ENCODE measurements at places on chromosomes 3 and 15.

DNA sequence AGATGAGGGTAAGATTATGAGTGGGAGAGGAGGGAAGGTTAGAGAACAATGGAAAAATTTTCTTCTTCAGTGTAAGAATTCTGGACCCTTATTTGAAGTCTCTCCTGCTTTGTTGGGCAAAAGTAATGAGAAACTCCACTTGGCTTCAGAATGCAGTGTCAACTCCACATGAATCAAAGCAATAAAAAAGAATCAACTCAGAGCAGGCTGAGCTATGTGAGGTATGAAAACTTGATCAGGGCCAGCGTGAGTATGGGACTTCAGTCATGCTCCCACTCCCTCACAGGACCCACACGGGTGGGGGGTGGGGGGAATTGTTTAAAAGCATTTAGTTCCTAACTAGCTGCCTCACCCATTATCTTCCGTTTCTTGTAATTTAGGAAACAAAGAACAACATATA is 502.2 kb downstream of the PDCD6IP start:
- no peak for DNase-seq

- no peak for DNase-seq
Measured at GRCh38 chr3:12633108-12633507, 30.8 kb downstream of the RAF1 start.

DNA sequence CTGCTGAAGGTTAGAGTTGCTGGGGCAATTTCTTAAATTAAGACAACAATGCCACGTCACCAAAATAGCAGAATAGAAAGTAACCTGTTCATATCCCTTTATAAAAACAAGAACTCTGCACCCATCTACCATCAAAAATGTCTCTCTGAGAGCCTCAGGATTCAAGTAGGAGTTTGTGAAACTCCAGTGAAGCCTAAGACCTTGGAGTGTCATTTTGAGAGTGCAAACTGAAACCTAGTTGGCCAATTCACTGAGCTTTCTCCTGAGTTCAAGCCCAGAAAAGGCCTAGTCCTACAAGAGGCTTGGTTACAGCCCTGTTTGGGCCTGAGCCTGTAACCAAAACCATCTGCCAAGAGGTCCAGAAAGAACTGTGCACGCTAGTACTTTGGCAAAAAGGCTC is 335.1 kb downstream of the EFHB start:
- DNase-seq, result no peak

- DNase-seq, result no peak
Measured at GRCh38 chr3:16885593-16886302, 993 bp downstream of the PLCL2 start.

DNA sequence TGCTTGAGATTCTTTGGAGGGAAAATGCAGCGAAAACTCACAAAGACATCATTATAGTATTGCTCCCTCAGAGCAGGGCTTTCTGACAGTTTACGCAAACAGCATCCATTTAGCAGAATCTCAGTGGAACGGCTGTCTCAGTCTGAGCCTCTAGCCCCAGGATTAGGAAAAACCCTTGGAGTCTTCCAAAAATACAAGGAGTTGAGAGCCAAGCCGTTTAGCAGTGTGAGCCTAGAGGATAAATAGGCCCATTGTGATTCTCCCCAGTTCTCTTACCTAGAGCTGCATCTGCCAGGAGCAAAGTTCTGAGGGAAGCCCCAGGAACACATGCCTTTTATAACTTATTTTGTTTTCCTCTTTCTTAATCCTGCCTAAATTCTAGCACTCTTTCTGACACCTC is 359.6 kb downstream of the NTRK3 start:
- no peak for DNase-seq

- DNase-seq, result no peak
Measured at GRCh38 chr15:59993950-59994401, 10.1 kb upstream of the FOXB1 start.

GRCh38 chr3:12878141-12878574 is 36.8 kb upstream of the RPL32 start:
- no peak for DNase-seq

- DNase-seq, result peak; percentile 78
Measured at GRCh38 chr15:80695911-80696661, 976 bp downstream of the ABHD17C start.

DNA sequence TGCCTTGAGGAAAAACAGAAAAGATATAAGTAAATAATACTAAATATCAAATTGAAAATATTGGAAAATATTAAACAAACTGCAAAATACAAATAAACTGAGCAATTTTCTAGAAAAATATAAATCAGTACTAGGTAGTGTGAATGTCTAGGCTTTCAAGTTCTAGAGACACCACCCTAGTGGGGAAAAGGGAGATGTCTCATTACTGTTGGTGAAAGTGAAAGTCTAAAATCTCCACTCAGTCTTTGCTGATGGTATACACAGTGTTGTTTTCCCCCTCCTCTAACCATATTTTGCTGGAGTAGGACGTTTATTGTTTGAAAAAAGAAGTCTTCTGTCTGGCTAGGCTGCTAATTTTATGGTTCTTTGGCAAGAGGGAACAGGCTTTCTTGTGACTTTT is 1368.9 kb downstream of the OTOL1 start:
- DNase-seq, result no peak

All from RWPE1 (cell line).